ENCODE measurements at places on chromosomes 2 and 18.

- DNase-seq = no peak
These were observed 725.8 kb downstream of the SATB2 start for GRCh38 chr2:198731842-198732399.

DNA sequence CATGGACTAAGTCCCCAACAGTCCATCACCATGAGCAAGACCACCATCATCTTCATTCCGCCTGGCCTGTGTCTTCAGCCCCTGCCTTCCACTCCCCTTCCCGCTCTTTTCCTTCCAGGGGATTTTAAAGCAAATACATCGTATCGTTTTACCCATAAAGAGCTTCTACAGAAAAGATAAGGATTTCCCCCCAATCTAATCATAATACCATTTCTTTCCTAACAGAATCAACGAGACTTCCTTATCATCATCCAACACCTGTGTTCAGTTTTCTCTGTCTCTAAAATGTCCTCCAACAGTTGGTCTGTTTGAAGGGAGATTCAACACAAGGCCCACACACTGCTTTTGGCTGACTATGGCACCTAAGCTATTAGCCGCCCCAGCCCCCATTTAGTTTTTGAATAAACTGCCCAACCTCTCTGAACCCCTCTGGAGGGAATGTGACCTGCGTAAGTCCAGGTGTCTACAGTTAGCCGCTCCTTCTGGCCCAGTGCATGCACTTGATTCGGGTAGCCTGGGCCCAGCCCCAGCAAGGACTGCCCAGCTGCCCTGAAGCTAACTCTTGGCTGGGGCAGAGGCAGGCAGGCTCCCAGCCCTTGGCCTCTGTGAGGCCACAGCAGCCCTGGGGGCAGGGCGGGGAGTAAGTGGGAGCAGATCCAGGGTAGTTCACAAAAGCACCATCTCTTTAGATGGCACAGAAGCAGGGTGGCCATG is 25.3 kb upstream of the SEMA4C start:
- DNase-seq = no peak

GRCh38 chr2:112915300-112916144 is 4.6 kb downstream of the IL37 start:
- DNase-seq = no peak

DNA sequence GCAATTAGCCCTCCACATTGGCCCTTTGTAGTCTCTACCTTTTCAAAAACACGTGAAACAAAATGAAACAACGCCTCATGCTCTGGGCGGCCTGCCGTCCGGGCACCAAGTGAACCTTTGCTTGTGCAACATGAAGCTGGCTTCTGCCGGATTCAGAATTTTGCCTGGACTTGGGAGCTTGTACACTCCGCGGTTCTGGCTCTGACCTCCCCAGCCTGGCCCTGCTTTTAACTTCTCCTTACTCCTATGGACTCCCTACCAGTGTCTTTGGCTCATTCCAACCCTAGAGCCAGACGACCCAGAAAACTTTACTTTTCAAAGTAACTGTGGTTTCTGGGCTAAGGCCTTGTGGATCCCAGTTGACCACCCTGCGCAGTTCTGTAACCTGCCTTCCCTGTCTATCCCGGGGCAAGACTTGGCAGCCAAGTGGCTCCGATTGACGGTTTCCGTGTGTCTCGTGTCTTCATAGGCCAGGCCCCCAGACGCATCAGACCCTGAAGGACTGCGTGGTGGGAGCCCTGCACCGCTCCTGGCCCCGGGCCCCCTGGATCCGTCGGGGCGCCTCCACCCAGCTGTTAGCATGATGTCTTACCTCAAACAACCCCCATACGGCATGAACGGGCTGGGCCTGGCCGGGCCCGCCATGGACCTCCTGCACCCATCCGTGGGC is 1.9 kb downstream of the OTX1 start:
- no peak for DNase-seq

DNA sequence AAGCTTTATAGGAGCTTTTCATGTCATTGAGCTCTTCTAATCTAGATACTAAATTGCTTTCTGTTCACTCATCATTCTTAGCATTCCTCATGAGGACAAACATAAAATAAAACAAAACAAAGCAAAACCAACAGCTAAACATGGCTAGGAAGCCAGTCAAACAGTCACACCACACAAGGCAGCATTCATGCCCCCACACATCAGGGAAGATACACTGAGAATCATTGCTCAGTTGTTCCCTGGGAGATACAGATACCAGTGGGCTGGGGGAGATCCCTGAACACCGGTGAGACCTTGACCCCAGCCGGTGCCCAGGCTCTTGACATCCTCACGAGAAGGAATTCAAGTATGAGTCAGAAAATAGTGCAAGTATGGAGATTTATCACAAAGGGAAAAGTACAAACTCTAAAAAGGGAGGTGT is 177.9 kb upstream of the ARL4C start:
- DNase-seq = no peak

- no peak for DNase-seq
These were observed 95.2 kb upstream of the GULP1 start for GRCh38 chr2:188196343-188197008.

DNA sequence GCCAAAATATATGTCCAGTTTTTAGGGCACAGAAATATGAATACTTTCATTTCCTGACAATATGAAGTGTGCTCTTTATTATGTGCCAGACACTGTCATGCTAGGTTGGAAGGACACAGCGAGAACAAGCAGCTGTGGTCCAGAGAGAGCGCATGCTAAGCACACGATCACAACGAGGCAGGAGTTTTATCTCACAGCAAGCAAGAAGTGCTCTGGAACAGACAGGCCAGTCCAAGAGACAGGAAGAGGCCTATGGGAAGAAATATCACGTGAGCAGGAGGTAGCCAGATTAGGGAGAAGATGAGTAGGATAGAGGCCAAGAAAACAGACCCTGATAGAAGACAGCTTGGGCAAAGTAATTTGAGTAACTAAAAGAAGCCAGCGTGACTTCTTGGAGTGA is 135.5 kb upstream of the CAB39 start:
- no peak for DNase-seq

- DNase-seq = no peak
These were observed 204.6 kb downstream of the TNS1 start for GRCh38 chr2:217798191-217798590.

- DNase-seq = no peak
These were observed 935.0 kb downstream of the TRIB2 start for GRCh38 chr2:13651684-13652131.

GRCh38 chr2:217790681-217791392 is 212.0 kb downstream of the TNS1 start:
- no peak for DNase-seq

DNA sequence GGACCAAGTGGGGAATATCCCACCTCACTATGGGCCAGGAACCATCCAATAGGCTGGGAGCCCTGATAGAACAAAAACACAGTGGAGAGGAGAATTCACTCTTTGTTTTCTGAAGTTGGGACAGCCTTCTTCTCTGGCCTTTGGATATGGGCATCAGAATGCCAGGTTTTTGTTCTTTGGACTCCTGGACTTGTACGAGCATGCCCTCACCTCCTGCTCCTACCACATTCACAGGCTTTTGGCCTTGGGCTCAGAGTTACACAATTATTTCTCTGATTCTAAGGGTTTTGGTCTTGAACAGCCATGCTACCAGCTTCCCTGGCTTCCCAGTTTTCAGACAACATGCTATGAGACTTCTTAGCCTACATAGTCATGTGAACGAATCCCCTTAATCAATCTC is 732.9 kb upstream of the VRK2 start:
- DNase-seq = no peak

DNA sequence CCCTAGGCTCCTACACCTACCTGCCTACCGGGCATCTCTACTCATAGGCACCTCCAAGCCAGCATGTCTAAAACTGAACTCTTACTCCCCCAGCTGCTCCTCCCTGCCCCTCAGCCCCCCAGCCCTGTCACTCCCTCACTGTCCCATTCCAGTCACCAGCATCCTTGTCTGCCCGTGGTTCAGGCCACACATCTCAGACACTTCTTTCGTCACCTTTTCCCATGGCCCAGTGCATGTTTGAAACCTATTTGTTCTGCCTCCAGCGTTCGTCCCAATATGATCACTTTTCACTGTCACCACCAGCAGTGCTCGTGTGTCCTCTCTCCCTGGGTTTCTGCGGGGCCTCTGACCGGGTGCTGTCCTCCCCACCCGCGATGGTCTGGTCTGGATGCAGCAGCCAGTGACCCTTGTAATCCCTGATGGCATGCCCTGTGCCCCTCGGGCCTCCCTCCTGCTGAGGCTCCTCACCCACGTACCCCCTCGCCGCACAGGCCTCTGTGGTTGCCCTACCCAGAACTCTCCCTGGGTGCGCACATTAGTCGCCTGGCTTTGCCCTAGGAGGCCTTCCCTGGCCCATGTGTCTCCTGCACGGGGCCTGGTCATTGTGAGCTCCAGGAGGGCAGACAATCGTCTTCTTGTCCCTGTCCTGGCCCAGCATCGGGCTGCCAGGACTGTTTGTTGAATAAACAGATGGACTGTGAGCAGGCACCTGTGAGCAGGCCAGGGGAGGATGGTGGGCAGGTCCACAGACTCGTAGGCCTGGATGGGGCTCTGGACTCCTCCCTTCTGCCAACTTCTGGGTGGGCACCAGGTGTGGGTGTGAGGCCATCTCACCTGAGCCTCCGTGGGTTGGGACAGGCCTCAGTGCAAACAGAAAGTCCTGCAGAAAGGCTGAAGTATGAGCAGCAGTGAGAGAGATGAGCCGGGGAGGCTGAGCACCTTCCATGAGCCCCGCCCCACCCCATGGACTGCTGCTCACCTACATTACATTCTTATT is 15.5 kb downstream of the LDLRAD4 start:
- DNase-seq = no peak

GRCh38 chr2:158575051-158575635 is 118.4 kb downstream of the PKP4 start:
- DNase-seq = no peak

- no peak for DNase-seq
These were observed 323.9 kb upstream of the RND3 start for GRCh38 chr2:150811259-150811855.

DNA sequence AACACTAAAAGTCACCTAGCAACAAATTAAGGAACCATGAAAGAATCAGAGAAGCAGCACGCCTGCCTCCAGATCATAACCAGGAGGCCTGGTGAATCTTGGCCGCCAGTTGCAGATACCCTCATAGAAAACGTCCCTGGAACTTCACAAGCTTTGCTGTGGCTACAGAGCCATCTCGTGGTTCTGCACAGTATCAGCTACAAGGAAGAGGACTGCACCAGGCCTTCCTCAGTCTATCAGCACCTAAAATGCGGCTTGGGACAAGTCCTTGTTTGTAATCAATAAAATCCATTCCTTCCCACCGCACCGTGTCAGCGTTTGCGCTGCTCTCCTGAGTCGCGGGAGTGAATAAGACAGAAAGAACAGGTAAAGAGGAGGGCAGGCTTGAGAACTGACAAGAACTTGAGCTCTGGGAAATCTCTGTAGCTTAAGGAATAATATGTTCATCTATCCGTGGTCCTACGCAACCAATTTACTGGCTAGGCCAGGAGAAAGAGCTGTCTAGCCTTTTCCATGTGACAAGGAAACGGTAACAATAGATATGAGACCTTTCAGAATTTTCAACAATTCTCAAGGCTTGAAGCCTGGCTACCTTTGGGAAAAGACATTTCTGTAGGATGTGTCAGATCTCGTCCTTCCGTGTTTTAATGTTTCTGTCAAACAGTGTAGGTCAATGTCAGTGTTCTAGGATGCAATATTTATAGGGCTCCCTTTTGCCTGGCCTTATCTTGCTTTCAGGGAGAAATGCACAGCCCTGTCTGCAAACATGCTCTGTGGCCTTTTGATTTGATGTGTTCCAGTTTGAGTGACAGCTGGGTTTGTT is 128.5 kb upstream of the RAB12 start:
- peak; percentile 44 for DNase-seq

- no peak for DNase-seq
These were observed 90.6 kb upstream of the TAF1B start for GRCh38 chr2:9752441-9753275.

- DNase-seq = no peak
These were observed at the start of gene SPHKAP for GRCh38 chr2:228181098-228182019. TSS of gene SPHKAP (minus strand) at chr2:228181687. CDS start at chr2:228181598, 89 bp downstream.

GRCh38 chr18:59744271-59744721 is 47.1 kb upstream of the CCBE1 start:
- DNase-seq = no peak

GRCh38 chr2:195677884-195678283 is 20.9 kb downstream of the SLC39A10 start:
- no peak for DNase-seq

Data from D721Med (cell line).